ENCODE measurements at places on chromosomes 11 and 22.

DNA sequence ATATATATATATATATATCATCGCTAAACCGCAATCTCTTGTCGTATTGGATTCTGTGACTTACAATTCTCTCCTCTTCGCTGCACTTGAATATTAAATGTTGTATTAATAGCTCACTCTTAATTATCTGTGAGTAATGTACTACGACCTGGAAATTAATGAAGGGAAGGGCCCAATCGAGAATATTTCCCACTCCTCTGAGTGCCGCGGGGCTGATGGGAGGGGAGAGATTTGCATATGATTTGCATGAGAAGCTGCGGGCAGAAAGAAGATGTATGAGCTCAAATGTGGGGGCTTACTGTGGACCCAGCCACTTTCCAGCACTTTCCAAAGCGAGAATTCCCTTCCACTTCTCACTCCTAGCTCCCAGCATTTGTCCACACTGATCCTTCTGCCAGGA, 141.2 kb downstream of the MN1 start:
- no peak for DNase-seq

DNA sequence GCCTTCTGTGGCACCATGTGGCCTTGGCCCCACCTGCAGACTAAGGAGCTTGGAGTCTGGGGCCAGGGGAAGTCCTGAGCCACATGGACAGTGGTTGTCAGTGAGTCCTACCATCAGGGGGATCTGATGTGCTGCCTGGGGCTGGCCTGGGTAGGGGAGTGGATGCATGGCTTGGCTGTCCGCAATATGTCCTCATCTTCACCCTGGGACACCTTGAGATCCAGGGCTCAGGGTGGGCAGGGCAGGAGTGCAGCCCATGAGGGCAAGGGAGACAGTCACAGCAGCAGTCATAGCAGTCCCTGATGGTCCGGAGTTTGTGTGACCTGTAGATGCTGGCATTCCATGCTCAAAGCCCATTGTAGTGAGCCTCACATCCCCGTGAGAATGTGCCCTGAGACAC, 256.8 kb upstream of the B3GAT1 start:
- no peak for DNase-seq

GRCh38 chr22:29813563-29813962, 24.5 kb downstream of the ASCC2 start:
- DNase-seq, result peak; percentile 80

- peak; percentile 60 for DNase-seq
These were observed 45.5 kb upstream of the FTH1 start for GRCh38 chr11:62012832-62013461.

- DNase-seq, result peak; percentile 54
These were observed 38.2 kb downstream of the OR10A6 start for GRCh38 chr11:7892840-7893254.

DNA sequence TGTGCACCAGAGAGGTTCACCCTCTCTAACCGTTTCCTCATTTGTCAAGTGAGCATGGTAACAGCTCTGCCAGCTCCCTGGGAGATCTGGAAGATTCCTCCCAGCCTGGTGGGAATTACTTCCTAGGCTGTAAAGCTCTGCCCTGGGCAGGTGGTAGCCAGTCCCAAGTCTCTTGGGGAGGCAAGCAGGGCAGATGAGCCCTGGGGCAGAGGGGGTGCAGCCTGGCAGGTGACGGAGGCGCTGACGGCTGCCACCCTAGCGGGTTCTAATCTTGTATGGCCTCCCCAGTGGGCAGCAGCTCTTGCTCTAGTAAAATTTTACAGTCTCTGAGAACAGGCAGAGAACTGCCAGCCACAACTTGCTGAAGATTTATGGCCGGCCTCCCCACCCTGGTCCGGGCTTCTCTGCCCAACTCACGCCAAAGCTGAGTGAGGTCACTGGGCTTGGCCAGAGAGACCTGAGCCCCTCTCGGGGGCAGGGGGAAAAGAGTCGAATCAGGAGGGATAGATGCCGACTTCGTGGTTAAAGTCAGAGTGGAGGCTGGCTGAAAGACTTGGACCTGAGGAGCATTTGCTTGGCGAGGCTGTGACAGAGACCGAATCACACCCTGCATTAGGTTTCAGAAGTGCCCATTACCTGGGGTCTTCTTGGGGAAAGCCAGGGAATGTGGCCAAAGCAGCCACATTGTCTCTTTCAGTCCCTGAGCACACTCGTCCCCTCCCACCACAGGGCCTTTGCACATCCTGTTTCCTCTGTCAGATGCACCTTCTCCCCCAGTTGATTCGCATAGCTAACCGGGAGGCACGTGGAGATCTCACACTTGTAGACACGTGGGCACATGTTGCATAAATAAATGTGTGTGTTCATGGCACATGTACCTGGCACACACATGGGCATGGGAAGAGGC, 188.2 kb downstream of the MN1 start:
- DNase-seq, result no peak

GRCh38 chr11:79039122-79039521, 401.7 kb downstream of the TENM4 start:
- DNase-seq, result no peak

DNA sequence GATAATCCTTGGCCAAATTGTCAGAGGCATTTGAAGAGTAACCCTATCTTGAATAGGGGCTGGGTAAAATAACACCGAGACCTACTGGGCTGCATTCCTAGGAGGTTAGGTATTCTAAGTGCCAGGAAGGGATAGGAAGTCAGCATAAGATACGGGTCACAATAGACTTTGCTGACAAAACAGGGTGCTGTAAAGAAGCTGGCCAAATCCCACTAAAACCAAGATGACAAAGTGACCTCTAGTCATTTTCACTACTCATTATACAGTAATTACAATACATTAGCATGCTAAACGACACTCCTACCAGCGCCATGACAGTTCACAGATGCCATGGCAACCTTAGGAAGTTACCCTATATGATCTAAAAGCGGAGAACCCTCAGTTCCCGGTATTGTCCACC, 964 bp upstream of the REXO2 start:
- DNase-seq, result no peak

DNA sequence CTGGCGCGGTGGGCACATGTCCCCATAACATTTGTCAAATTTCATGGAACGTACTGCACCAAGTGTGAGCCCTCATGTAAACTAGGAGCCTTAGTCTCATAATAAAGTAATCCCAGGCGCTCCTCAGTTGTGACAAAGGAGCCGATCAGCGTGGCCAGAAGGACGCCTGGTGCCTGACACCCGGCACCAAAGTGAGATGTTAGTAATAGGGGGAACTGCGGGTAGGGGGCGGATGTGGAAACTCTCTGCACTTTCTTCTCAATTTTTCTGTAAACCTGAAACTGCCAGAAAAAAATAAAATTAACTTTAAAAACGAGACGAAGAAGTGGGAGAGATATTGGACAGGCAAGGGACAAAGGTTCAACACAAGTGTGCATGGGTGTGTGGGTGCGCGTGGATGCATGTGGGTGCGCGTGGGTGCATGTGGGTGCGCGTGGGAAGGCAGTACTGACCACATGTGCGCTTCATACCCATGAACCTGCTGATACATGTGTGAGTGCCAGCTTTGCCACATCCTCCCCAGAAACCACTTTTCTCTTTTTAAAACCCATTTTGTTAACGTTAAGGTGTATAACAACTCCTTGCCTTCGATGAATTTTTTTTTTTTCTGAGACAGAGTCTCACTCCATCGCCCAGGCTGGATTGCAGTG, 55.4 kb upstream of the LINC01488 start:
- DNase-seq, result no peak

DNA sequence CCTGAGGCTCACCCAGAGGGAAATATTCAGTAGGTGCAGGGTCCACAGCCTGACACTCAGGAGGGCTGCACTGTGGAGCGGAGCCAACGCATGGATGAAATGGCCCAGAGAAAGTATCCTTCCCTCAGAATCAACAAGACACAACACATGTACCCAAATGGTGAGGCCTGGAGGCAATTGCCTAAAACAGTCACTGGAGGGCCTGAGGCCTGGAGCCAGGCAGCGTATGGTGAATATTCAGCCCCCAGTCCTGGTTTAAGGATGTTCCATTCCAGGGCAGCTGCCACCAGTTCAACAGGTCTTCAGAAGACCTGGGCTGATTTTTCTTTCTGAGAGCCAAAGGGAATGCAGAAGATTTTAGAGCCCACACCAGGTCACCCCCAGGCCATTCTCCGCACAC, 264.8 kb downstream of the INSC start:
- DNase-seq, result no peak

DNA sequence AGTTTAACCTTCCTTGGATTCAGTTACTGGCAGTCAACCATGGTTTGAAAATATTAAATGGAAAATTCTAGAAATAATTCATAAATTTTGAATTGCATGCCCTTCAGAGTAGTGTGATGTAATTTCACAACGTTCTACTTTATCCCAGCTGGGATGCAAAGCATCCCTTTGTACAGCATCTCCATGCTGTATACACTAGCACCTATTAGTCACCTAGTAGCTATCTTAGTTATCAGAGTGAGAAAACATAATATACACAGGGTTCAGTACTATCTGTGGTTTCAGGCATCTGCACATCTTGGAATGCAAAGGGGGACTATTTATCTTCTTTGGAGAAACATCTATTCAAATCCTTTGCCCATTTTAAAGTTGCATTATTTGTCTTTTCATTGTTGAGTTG, 30.8 kb downstream of the CBL start:
- no peak for DNase-seq

- DNase-seq, result no peak
These were observed 47.8 kb downstream of the SPATA19 start for GRCh38 chr11:133797554-133797953.

GRCh38 chr11:102762361-102762767, 18.1 kb downstream of the MMP10 start:
- DNase-seq, result no peak
